ENCODE measurements at places on chromosomes 7 and 10.
A peak's percentile ranks its signal among the peaks of the same experiment; 100 is the strongest.

DNA sequence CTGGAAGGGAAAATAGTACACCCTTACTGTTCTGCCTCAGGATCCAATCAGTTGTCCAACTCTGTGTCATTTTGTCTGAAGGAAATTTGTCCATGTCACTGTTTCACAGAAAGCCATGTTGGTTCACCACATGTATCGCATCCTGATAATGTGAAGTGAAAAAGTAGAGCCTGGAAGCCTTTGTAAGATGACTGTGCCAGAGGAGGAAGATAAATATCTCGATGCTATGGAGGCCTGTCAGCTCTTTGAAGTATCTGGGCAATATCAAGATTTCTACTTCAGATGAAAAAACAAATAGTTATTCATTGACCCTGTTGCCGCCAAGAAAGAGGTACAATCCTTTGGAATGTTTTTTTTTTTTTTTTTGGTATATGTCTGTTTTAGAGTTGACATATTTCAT, 270.5 kb downstream of the PHF14 start:
- no peak for DNase-seq

- DNase-seq, result no peak
These were observed 26.3 kb downstream of the ZCWPW1 start for GRCh38 chr7:100402241-100402640.

GRCh38 chr7:149161241-149161848, 14.1 kb downstream of the ZNF398 start:
- peak; percentile 16 for DNase-seq

- no peak for DNase-seq
These were observed 324.9 kb downstream of the AGMO start for GRCh38 chr7:15236952-15237351.

GRCh38 chr7:91660734-91661356, 219.7 kb downstream of the MTERF1 start:
- DNase-seq, result no peak

GRCh38 chr7:129767120-129768015, 155.8 kb downstream of the NRF1 start:
- DNase-seq, result no peak

GRCh38 chr7:91107460-91107859, 156.8 kb upstream of the FZD1 start:
- DNase-seq, result no peak

DNA sequence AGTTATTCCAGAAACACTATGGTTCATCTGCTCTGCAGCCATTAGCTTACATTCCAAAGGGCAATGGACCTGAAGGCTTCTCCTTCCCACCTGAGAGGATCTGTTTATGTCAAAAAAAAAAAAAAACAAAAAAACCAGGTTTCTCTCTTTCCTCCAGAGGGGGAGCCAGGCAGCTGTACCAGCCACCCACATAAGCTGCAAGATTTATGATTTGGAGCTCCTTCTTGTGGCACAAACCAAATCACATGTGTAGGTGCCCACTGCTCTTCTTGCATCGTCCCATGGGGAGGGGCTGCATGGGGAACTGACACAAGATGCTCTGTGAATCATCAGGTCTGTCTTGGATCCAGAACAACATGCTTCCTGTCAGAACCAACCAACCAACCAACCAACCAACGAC, 231.6 kb upstream of the IGFBP3 start:
- DNase-seq, result no peak

- DNase-seq, result peak; percentile 67
These were observed 112.1 kb downstream of the FAM53B start for GRCh38 chr10:124632064-124632531.

DNA sequence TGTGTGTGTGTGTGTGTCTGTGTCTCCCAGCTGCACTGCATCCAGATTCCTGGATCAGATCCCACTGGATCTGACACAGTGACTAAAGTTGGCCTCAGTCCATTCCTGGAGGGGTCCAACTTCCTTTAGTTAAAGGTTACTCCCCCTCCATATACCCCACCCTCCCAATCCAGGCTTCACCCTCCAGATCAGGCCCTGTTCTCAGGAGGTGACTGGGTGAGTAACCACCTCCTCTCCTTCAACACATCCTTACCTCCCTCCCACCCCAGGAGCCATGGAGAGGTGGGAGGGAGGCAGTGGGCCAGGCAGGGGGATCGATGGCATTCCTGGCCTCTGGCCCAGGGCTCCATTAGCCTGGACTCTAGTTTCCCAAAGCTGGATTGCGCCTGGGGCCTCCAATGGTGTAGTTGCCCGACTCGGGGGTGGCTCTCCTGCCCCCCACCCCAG, 11.3 kb downstream of the KCNIP2 start:
- no peak for DNase-seq

- no peak for DNase-seq
These were observed 119.1 kb upstream of the PFKP start for GRCh38 chr10:2948127-2948854.

DNA sequence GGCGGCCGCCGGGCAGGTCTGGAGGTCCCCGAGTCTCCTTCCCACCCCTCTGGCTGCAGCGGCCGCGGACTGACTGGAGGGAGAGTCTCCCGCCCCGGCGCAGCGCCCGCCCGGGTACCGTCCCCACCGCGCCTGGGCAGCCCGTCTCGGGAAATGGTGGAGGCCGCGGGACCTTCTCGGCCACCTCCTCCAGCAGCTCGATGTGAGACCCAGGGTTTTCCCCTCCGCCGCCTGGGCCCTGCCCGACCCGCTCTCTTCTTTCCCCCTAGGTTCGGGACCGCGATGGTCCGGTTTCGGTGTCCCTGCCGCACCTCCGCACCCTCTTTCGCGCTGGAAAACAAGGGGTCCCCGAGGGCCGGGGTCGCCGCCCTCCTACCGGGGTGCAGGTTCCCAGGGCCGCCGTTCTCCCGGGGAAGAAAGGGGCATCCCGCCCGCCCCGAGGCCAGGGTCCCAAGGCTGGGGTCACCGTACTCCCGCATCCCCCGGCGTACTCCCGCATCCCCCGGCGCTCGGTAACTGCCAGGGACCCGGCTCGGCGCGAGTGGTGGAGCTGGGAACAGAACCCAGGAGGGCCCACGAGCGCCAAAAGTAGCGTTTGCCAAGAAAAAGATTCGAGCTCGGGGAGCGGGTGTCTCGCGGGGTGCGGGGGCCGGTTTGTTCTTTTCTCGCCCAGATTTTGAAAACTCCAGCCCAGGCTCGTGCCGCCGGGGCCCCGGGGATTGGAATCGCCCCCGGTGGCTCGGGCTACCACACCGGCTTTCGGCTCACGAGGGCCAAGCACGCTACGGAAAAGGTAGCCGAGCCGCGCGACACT, 3.4 kb downstream of the TNRC18 start:
- DNase-seq, result no peak

- no peak for DNase-seq
These were observed 96.5 kb downstream of the STRA8 start for GRCh38 chr7:135330088-135330487.

- no peak for DNase-seq
These were observed 245.6 kb upstream of the ETV1 start for GRCh38 chr7:14235056-14235455.

DNA sequence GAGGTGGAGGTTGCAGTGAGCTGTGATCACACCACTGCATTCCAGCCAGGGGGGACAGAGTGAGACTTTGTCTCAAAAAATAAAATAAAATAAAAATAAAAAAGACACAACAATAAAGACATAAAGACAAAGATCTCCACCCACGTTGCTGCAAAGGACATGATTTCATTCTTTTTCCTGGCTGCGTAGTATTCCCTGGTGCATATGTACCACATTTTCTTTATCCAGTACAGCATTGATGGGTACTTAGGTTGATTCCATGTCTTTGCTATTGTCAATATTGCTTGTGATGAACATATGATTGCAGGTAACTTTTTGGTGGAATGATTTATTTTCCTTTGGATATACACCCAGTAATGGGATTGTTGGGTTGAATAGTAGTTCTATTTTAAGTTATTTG, 42.0 kb upstream of the CCDC3 start:
- DNase-seq, result no peak

GRCh38 chr10:133439517-133440461, 14.0 kb upstream of the SCART1 start:
- DNase-seq, result no peak
